ENCODE measurements at places on chromosomes 16 and 17.

- no peak for DNase-seq
Observed at GRCh38 chr16:8851761-8852403, 16.9 kb downstream of the CARHSP1 start.

DNA sequence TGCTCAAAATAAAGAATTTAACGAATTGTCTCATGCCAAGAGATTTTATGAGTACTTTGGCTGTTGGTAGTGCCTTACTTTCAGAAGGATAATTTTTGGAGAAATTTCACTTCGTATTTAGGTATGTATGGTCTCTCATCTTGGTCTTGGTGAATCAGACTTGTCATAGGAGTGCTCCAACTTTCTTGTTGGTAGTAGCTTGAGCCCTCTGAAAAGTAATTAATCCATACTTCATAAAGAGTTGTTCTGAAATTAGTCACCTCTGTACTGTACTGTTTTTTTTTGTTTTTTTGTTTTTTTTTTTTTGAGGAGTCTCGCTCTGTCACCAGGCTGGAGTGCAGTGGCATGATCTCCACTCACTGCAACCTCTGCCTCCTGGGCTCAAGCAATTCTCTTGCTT, 11.6 kb downstream of the ZNRF1 start:
- no peak for DNase-seq

DNA sequence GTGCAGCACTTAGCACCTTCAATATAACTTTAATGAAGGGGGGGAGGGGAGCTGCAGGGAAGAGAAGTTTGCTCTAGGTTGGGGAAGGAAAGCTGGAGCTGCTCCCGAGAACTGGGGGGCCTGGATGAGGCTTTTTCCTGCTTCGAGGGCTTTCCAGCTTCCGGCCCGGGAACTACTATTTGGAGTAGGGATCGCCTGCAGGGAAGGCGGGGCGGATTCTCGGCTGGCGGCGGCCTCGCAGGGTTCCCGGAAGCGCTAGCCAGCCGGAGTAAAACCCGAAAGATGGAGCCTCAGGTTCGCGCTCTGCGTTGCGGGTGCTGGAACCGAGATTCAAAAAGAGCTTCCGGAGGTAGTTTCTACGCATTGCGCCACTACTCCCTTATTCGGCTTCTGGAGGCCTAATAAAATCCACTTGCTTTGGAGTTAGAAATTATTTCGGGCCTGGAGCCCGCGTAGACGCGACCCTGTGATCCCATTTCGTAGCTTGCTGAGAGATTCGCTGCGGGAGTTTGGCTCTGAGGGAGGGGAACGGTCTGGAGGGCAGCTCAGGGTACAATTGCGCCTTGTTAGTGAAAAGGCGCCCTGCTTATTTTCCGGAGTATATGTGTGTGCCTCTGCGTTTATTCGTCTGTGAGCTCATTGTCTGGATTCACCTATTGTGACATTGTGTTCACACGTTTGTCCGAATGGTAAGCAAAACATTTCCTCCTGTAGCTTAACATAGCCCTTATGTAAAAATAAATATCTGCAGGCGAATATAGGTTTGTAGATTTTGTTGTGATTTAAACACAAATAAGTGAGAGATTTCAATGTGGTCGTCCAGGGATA, 652 bp downstream of the PRAC2 start:
- DNase-seq: no peak

GRCh38 chr16:2490190-2491105, 15.5 kb downstream of the TBC1D24 start:
- no peak for DNase-seq

DNA sequence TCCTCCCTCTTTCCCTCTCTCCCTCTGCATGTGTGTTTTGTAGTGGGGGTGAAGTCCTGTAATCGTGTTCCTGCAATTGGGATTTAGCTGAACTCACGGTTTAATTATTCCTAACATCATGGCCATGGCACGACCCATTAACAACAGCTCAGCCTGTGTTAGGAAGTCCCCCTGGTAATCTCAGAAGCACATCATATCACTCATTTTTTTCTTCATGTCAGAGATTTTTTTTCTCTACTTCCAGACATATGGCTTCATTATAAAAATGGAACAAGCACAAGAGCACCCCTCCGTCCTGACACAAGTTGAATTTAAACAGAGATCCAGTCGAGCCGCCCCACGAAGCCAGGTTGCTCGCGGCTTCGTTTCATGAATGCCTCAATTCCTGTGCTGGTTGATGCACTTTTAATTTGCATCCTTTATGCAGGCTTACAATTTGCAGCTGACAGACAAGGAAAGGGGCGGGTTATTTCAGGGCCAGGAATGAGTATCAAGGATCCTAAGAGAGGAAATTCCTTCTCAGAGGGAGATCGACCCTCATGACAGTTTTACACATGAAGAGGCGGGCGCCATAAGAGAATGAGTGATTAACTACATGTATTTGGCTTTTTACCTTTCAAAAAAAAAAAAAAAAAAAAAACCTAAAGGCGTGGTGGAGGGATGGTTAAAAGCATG, 192.9 kb downstream of the MAF start:
- DNase-seq: no peak

GRCh38 chr17:3712811-3713463, 10.8 kb upstream of the HASPIN start:
- DNase-seq: no peak

DNA sequence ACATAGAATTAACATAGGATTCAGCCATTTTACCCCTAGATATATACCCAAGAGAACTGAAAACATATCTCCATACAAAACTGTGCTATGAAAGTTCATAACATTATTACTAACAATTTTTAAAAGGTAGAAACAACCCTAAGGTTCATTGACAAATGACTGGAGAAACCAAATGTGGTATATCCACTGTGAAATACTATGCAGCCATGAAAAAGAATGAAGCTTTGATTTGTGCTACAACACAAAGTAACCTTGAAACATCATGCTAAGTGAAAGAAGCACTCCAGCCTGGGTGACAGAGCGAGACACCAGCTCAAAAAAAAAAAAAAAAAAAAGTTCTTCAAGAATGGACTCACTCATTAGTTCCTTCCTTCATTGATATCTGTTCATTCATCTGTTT, 580 bp downstream of the CD300LD start:
- no peak for DNase-seq

GRCh38 chr17:9020824-9021157, 519 bp upstream of the NTN1 start:
- no peak for DNase-seq

DNA sequence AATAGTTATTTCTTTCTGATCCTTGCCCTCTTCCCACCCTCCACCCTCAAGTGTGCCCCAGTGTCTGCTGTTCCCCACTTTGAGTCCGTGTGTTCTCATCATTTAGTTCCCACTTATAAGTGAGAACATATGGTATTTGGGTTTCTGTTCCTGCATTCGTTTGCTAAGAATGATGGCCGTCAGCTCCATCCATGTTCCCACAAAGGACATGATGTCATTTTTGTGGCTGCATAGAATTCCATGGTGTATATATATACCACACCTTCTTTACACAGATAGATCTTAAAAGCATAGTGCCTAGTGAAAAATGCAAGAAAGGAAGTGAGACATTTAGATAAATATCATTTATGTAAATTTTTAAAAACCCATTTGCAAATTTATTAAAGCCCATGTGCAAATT, 33.1 kb downstream of the HS3ST2 start:
- no peak for DNase-seq

GRCh38 chr17:42107597-42108576, 4.6 kb downstream of the DHX58 start:
- no peak for DNase-seq

- no peak for DNase-seq
Observed at GRCh38 chr17:17129466-17129865, 76.7 kb downstream of the PLD6 start.

GRCh38 chr16:63311313-63311712, 1275.1 kb upstream of the CDH8 start:
- no peak for DNase-seq

DNA sequence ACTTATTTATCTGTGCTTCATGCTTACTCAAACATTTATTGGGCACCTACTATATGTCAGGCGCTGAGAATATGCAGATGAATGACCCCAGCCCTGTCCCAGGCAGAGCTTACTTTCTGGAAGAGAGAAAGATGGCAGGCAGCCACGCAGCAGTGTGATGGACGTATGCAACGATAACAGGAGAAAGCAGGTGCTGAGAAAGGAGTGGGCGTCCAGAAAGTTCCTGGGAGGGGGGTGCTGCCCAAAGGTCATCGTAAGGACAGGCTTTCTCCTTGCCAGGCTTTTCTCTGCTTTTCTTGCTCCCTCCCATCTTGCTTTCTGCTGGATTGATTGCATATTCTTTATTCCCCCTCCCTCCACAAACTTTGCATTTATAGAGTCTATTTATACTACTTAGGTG, 124.5 kb downstream of the GAS7 start:
- no peak for DNase-seq

GRCh38 chr17:17325228-17325627, 22.1 kb downstream of the NT5M start:
- no peak for DNase-seq

DNA sequence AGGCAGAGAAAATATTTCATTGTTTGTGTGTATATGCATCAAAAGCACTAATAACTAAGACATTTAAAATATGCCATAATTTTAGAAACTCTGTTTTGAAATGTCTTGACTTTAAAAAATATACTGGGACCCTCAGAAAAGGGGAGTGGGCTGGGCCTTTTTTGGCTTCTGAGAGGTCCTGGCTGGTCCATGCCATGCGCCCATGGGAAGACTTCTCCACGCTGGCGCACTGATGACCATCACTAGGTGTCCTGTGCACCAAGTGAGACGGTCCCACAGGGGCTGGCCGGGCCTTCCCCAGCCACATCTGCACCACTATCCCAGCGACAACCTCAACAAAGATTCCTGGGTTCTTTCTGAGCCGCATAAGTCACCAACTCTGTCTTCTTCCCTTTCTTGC, 27.0 kb upstream of the WFIKKN2 start:
- no peak for DNase-seq

- no peak for DNase-seq
Observed at GRCh38 chr17:16879686-16880085, 92.2 kb downstream of the TNFRSF13B start.

- no peak for DNase-seq
Observed at GRCh38 chr17:10224582-10225195, 26.3 kb upstream of the GAS7 start.

GRCh38 chr17:57629470-57629869, 115.6 kb downstream of the CCDC182 start:
- no peak for DNase-seq

DNA sequence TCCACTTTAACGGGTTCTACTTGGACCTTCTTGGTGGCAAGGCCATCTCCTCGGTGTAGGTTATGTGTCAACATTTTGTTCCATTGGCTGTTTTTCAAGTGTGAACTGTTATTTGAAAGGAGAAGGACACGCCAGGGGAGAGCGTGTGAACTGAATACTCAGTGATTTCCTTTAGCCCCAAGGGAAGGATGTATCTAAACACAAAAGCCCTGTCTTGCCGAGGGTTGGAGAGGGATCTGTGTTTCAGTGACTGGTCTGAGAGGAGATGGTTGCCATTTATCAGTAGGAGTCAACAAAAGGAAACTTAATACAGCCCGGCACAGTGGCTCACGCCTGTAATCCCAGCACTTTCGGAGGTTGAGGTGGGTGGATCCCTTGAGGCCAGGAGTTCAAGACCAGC, 50.0 kb downstream of the USP10 start:
- no peak for DNase-seq

DNA sequence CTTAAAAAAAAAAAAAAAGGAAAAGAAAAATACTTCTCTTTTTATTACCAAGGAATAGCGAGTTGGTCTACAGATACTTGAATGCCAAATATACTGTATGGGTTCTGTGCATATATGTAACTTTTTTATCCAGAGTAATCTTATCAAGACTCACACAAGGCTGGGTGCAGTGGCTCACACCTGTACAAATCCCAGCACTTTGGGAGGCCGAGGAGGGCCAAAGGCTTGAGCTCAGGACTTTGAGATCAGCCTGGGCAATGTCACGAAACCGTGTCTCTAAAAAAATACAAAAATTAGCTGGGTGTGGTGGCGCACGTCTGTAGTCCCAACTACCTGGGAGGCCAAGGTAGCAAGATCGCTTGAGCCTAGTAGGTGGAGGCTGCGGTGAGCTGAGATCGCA, 137.4 kb upstream of the TMEM97 start:
- no peak for DNase-seq

DNA sequence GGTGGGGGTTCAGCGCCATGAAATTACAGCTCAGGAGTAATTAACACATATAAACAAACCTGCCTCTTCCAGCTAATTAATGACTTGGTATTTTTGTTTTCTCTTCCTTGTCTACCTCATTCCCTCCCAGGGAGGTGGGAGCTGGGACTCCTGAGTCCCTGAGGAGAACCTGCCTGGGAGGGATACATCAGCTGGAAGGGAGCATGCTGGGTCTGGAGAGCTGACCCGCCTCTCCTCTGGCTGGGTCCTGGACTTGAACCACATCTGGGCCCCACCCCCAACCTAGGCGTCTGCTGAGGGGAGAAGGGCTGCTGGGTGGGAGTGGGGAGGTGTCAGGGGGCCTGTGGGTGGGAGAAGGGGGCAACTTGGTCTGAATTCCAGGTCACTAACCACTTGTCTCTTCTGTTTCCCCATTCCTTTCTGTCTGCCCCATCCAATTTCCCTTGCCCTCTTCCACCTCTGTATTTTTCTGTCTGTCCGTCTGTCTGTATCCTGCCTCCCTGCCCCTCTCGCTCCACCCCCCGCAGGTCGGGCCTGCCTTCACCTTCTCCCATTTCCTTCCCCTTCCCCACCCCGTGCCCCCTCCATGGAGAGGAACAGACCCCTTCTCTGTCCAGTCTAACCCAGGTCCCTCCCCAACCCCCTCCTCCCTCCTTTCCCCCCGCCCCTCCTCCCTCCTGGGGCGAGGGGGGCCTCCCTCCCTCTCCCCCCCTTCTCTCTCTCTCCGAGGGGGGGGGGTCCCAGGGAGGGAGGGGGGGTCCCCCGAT, at the start of gene NLGN2:
TSS of gene NLGN2 (plus strand) at position 361 of the 767 bp plus-strand sequence. CDS start 411 bp downstream, outside the sequence.
- DNase-seq: no peak

- no peak for DNase-seq
Observed at GRCh38 chr16:907842-908241, 62.9 kb downstream of the LMF1 start.

- DNase-seq: no peak
Observed at GRCh38 chr17:71084219-71084618, 914.9 kb downstream of the KCNJ2 start.

- no peak for DNase-seq
Observed at GRCh38 chr16:52434224-52434623, 112.7 kb downstream of the TOX3 start.

DNA sequence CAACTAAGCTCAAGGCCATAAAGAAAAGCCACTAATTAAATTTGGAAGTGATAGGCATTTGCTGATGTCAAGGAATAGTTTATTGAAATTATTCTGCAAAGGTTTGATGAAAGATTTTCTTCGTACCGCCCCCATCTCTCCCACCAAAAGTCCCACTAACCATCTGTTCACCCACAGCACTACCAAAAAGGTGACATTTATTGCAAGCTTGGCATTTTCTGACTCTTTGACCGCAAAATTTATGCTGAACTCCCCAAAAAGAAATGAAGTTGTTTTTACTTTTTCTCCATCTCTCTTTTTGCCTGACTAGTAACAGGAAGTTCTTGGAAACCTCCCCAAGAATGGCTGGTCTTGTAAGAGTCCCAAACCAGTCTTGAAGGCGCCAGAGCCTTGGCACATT, 384.9 kb upstream of the SOX9 start:
- DNase-seq: no peak

Data from AG09309 (cell line).